ENCODE measurements at places on chromosomes 1 and 21.
A peak's percentile ranks its signal among the peaks of the same experiment; 100 is the strongest.

DNA sequence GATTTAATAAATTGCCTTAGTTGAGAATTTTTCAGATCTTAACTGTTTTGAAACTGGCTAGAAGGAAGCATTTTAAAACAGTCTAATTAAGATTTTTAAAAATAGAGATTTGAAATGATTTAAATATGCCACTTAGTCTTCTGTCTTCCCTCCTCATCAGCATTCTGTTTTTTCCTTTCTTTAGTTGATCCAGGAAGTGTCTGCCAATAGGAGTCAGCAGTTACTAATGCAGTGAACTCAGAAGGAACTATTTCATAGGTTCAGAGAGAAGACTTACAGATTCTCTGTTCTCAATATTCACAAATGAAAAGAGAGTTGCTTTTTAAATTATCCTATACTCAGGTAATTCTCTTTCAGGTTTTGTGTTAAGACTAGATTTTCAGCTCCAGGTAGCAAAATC lies 84.5 kb downstream of the RPS6KC1 start:
- no peak for DNase-seq

DNA sequence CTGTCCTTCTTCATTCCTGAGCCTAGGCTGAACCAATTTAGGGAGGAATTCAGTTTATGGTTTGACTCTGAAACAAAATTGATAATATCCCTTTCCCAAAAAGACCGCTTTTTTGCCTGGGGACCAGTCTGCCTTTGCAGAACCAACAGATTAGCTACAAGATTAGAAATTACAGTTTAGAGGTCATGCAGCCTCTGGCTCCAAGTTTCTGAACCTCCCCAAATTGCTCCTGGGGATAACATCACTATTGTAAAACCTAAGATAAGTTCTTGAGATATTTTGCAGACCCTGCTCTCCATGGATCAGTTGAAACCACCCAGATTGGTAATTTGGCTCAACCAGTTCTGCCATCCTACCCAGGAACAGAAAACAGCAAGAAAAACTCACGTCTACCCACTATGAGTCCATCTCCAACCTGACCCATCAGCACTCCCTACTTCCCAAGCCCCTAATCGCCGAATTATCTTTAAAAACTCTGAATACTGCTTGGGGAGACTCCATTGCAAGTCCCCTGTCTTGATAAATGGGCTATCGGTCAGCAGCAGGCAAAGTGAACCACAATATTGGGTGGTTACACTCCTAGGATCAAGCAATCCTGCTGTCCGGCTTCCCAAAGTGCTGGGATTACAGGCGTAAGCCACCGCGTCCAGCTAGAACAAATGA lies 605 bp upstream of the RABGGTB start:
- DNase-seq, result no peak

DNA sequence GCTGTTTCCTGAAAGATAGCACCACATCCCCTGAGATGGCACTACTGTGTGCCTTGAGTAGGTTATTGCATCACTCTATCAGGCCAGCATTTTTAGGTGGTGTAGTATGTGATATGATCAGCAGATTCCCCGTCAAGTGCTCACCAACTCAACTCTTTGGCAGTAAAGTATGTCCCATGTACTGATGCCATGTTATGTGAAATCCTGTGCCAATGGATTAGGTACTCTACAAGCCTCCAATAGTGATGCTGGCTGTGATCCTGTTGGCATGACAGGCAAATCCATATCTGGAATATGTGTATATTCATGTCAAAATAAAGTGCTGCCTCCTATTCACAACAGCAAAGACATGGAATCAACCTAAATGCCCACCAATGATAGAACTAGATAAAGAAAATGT lies 137.2 kb upstream of the CAMK1G start:
- DNase-seq, result no peak

- no peak for DNase-seq
Measured at GRCh38 chr1:161131523-161132409, 701 bp downstream of the DEDD start.

GRCh38 chr1:19621274-19621950 lies 22.7 kb upstream of the NBL1 start:
- DNase-seq, result no peak

DNA sequence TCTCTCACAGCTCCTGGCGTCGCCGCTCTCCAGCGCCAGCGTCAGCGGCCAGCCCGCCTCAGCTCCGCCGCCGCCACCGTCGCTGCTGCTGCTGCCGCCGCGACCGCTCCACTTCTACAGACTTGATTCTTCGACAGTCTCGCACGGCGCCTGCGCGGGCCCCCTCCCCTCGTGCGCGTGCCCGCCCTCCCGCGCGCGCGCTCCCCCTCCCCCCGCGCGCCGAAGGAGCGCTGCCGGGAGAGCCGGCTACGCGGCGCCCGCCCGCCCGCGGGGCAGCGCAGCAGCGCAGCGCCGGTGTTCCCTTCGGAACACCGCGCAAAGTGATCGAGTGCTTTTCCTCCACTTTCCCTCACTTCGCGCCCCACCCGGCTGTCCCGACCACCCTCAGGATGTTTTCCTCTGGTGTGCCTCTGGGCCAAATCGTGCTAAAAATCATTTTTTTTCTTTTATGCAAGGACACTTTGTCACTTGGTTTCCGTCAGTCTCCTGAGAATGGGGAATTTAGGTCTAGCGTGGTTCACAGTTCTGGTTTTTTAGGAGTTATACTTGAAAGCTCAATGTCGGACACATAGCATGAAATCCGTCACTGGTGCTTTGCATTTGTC lies at the start of gene IRF2BP2:
Gene IRF2BP2 (minus strand): TSS at position 118 of the 605 bp plus-strand sequence. CDS start 684 bp downstream, outside the sequence.
- peak; percentile 69 for DNase-seq

GRCh38 chr1:95954585-95954984 lies 720.6 kb downstream of the RWDD3 start:
- DNase-seq, result no peak

DNA sequence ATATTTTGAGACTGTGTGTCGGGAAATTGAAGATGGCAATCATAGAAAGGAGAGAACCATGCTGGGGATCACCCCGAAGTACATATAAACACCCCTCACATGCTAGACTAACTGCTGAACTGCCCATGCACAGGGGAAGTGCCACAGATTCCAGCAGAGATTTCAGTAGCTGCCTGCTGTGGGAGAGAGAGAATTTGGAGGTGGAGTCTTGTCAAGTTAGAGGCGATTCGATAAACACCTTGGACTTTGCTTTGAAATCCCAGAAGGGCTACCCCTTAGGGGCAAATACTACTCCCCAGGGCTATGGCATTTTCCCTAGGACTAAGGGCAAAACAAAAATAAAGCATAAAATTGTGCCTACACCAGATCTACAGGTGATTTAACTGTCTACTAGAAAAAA lies 103.3 kb downstream of the PEX14 start:
- DNase-seq, result no peak

- no peak for DNase-seq
Measured at GRCh38 chr1:54667797-54668196, 26.2 kb downstream of the MROH7 start.

GRCh38 chr1:233459470-233459945 lies 132.0 kb downstream of the MAP3K21 start:
- no peak for DNase-seq

GRCh38 chr1:214164173-214164572 lies 116.8 kb upstream of the SMYD2 start:
- DNase-seq, result no peak

DNA sequence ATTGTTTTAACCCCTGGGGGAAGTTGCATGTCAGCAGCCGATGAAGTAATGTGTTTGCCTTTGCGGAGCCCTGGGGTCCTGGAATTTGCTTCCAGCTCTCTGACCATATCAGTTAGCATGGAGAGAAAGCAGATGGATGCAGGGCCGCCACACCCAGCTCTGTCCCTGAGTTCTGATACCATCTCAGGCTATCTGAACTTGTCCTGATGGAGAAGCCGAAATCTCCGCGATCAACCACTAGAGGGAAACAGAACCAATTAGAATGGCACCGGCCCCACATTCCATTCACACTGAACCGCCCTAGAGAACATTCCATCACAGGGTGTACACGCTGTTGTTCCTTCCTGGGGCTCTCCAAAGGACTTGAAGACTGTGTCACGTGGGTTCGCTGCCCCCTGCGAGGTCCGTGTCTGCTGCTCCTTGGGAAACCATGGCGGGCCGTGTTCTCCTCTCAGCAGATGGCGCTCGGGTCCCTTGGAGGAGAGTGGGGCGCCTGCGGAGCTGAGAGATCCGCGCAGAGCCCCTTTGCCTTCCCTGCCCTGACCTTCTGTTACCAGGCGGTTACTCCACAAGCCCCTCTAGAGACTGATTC lies 75.4 kb downstream of the ABCA4 start:
- peak; percentile 27 for DNase-seq

- no peak for DNase-seq
Measured at GRCh38 chr21:18476639-18477038, 73.1 kb upstream of the TMPRSS15 start.

DNA sequence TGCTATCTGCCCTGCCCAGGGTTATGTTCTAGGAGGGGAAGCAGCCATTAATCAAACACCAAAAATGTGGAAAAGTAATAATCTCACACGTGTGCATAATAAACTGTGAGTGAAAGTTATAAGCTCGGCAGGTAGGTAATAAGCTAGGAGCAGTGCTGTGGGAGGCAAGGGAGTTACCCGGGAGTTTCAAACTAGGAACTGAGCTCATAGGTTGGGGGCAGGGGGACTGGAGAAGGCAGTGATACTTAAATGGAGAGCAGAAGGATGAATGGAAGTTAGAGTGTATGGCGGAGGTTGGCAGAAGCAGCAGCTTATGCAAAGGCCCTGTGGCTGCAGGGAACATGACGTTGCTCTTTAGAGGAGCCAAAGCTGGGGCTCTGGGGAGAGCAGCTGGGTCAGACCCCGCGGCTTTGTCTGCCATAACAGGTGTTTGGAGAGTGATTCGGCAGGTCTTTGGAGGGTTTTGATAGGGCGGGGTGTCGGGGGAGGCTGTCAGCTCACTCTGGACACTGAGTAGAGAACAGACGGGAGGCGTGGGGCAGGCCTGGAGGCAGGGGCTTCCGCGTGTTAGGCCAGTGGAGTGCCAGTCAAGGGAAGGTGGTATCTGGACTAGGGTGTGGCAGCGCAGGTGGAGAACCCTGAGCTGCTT lies 20.0 kb downstream of the PTPRF start:
- DNase-seq, result no peak

GRCh38 chr21:37866027-37866426 lies 50.2 kb downstream of the KCNJ6 start:
- no peak for DNase-seq

DNA sequence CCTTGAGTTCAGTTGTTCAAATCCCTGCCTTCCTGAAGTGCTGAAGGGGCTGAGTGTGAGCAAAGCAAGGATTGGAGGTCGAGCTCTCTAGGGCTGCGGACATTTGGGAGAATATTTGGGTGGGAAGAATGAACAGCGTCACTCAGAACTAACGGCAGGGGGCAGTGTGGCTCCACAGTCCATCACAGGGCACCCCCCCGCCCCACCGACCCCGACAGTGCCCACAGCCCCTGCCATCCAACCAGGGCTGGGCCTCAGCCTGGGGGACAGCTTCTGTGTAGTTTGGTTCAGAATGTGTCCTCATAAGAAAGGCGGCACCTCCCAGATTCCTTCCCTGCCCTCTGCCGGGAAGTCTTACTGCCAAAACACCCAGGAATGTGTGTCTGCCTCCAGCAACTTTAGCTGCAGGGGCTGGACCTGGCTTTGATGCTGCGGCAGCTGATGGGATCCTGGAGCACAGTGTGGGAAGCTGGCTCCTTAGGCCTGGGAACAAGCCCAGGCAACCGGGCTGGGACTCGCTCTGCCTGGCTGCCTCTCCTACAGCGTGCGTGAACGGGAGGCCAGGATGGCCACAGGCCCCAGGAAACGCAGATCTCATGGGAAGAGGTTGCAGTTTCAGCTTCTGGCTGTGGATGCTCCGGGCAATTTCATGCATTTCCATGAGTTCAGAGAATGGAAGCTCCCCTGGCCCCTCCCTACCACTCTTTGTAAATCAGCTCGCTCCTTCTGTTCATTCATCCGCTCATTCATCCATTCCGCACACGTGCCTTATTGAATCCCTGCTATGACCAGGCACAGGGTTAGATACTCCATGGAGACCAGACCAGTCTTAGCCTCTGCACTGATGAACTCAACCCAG lies 104.9 kb upstream of the TMPRSS2 start:
- DNase-seq, result no peak

DNA sequence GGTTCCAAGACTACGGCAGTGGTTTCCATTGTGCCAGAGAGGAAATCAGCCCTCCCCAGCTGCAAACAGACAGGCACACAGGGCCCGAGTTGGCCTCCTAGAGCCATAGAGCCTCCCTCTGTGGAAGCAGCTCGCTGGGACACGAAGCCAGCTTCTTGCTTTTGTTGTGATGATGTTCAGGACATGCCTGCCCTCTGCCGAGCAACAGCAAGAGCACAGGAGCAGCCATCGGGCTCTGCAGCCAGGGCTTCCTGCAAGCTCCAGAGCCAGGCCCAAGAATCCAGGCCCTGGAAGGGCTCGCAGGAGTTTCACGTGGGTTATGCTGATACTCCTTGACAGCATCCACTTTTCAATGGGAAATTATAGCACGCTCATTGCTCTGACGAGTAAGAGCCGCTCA lies 18.5 kb downstream of the NPHP4 start:
- no peak for DNase-seq

DNA sequence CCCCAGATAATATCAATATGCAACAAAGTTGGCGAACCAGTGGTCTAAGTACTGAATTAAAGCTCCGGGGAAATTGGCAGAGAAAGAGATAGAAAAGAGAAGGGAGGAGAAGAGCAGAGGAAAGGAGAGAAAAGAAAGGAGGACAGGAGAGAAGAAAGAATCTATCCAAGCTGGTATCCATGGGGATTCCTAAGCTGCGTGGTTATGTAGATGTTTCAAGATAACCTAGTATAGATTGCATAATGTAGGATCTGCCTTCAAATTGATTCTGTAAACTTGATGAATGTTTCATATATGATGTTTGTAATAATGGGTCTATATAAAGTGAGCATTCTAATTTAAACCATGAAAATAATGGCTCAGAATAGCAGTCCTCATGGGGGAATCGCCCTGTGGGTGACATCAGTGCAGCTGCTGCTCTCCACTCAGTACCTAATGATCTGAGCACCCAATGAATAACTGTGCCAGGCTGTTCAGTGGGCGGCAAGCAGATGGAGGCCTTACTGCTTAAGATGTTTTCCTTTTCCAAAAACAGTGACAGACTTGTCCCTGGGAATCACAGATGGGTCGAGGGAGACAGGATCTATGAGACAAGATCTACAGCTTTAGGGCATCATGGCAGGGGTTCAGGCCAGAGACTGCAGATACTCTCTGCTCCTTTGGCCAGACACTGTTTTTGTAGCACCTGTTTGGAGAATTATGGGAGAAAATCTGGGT lies 78.0 kb downstream of the LAMC2 start:
- no peak for DNase-seq
